Fibroblast of skin of left biceps (primary cell): ENCODE measurements at places on chromosomes 7 and 10.

DNA sequence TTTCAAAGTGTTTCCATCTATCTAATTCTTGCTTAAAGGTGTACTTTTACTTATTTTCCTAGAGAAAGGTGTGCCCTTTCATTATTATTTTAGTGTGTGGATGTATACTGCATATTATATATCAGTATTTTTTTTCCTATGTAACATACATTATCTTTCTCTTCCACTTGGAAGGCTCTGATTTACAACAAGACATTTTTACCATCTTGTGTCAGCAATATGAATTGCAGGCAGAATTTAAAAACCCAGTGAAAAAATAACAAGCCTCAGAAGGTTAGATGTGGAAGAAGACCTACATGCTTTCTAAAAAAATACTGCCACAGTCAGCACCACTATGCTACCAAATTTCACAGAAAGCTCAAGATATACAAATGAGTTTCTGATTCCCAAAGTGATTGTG, 327.7 kb upstream of the STEAP1 start:
- no peak for DNase-seq

GRCh38 chr10:75065076-75065475, 46.4 kb upstream of the SAMD8 start:
- DNase-seq: no peak

GRCh38 chr10:96768136-96768535, 47.8 kb upstream of the PIK3AP1 start:
- DNase-seq: no peak

GRCh38 chr10:3231951-3232730, 59.6 kb upstream of the PITRM1 start:
- DNase-seq: peak; percentile 61

DNA sequence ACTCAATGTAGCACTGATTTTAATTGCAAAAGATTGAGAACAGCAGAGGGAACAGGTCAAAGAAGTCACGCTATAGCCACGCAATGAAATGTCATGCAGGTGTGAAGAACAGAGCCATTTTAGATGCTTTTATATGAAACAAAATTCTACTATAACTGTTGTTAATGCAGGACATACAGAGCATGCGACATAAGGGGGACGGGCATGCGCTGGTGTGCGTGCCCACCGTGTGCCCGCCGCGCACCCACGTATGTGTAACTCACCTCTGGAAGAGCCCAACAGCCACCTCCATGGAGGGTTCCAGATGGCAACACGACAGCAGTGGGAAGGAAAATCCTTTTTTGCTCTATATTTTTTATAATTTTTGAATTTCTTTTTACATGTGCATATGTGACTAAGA, 410.0 kb upstream of the RNF32 start:
- no peak for DNase-seq

DNA sequence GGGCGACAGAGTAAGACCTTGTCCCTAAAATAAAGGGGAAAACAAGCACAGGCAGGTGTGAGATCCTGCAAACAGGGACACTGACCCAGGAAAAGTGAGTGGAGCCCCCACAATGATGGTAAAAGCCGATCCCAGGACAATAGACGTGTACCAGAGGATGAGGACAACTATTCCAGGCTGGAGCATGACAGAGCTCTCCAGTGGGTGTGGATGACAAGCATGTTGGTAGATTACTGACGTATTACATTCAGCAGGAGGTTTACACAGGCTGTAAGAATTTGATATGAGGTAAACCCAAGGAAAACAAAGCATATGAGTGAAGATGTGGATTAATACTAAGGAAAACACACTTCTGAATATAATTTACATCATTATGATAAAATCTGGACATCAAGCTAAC, 27.8 kb upstream of the SMURF1 start:
- no peak for DNase-seq

GRCh38 chr10:69758310-69758728, 43.4 kb upstream of the COL13A1 start:
- no peak for DNase-seq

DNA sequence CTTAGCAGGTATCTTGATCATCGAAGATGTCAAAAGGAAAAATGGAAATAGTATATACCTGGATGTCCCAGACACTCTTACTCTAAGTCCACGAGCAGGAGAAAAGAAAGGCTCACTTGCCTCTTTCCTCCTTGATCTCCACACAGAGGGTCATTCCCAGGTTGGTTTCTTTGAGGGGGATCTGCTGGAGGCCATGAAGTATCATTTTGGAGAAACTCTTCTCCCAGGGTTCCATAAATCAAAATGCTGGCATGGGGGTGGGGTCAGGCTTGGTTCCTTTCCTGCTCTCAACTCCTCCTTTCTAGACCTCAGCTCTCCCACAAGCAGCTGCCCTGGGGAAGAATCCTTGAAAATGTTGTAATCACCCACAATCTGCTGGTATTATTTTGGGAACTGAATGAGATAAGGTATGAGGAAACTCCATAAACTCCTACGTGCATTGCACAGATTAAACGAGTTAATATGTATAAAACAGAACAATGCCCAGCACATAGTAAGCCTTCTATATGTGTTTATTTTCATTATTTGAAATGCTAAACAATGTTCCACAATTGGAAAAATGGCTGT, 54.4 kb downstream of the PRKCQ start:
- no peak for DNase-seq

GRCh38 chr10:75788394-75789205, 357.2 kb downstream of the LRMDA start:
- no peak for DNase-seq

GRCh38 chr10:100081075-100082001, at the start of gene CPN1:
TSS of gene CPN1 (minus strand) at chr10:100081869. CDS start at chr10:100081625, 244 bp downstream.
- DNase-seq: no peak
